ENCODE measurements at places on chromosomes 4 and X.

DNA sequence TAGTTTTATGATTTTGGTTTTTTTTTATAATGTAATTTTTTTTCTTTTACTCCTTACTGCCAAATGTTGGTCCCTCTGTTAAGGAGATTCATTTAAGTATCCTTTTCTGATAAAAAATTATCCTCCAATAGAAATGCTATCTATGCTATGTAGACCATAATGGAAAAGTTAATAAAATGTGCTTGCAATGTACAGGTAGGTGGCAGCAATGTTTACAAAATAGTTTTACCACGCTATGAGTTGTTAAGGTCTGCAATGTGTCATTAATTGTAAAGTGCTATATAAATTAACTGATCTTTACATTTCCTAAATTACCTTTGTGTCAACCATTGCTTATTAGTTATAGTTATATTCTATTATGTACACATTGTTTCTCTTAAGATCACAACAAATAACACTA is 3.8 kb upstream of the CENPC start:
- no peak for DNase-seq

- DNase-seq, result no peak
Measured at GRCh38 chr4:5814421-5814820, 78.5 kb downstream of the CRMP1 start.

GRCh38 chrX:148416142-148416541 is 84.3 kb upstream of the AFF2 start:
- no peak for DNase-seq

GRCh38 chrX:68533656-68534055 is 34.8 kb downstream of the YIPF6 start:
- no peak for DNase-seq

- DNase-seq, result no peak
Measured at GRCh38 chr4:13888112-13888511, 260.6 kb upstream of the BOD1L1 start.

DNA sequence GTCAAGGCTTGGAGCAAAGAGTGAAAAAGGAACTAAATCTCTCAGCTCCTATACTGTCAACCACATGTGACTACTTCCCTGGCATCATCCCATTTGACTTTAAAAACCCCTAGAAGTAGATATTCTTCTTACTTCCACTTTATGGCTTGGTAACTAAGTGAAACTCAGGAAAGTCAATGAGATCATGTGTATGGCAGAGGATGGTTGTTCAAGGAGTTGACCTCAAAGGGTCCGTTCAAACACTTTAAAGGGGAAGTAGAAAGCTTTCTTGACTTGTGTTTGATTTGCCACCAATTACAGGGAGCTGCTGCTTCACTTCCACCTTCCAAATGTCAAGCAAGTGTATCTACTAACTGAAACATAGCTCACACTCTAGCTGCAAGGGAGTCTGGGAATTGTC is 187.2 kb downstream of the RAB28 start:
- DNase-seq, result no peak
